Coronary artery (tissue), 2 donors: ENCODE measurements at places on chromosomes 12 and 14.

- DNase-seq, result no peak
Observed at GRCh38 chr14:72640911-72641485, 252.9 kb downstream of the DPF3 start.

DNA sequence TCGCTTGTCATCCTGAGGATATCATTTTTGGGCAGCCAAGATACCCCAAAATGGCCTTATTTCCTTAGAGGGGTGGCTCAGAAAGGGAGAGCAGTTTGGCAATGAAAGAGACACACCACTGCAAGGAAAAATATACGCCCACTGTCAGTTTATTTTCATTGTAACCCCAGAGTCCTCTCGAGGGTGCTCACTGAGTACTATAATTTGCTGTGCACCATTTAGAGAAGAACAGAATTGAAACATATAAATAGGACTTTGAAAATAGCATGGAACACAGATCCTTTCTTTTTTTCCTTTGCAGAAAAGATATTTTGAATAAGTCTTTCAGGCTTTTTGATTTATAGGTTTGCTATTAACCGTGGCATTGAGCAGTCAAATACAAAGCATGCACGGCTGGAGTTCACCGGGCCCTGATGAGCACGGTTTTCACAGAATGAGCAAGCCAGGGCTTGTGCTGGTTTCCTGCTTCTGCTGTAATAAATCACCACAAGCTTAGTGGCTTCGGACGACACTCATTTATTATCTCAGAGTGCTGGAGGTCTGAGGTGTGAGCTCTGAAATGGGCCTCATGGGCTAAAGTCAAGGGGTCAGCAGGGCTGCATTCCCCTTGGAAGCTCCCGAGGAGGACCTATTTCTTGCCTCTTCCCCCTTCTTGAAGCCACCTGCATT, 152.3 kb downstream of the ZNF664 start:
- DNase-seq, result no peak

GRCh38 chr12:110281549-110282299, 677 bp downstream of the ATP2A2 start:
- peak; percentile 80 for DNase-seq

- no peak for DNase-seq
Observed at GRCh38 chr12:93946542-93947150, 201.7 kb upstream of the PLXNC1 start.

DNA sequence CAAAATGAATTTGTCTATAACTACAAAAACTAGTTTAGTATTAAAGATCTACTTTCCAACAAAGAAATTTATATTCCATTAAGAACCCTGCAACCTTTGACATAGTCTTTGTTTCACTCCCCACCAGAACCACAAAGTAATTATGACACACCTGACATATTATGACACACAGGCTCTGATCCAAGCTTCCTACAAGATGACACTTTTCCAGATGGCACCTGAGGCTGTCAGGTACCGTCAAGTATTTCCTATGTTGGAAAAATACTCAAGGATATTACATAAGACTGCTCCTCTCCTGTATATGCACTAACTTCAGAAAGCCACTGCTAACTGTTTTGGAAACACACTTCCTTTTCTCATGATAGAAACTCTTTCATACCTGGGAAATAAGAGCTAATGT, 38.9 kb downstream of the STXBP6 start:
- no peak for DNase-seq

DNA sequence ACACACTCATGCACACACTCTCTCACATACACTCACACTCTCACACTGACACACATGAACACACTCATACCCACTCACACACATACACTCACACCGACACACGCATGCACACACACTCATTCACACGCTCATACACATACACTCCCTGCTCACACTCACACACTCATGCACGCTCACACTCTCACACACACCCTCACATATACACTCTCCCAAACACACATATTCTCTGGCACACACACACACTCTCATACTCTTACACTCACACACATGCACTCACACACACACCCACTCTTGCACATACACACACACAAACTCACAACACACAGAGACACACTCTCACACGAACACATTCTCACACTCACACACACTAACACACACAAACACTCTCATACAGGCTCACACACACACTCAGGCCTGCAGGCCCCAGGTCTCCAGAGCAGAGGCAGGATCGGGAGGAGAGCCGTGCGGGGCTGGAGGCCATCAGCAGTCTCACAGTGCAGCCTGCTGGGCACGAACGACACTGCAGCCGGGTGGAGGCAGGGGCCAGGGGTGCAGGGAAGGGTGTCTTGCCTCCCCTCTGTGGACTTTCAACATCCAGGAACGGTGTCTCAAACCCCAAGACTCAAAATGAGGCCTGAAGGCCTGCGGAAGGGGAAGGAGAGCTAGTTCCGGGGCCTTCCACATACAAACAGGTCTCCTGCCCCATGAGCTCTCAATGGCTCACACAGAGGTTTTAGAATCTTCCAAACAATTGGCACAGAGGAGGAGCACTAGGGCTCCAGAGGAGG, 148.7 kb downstream of the ANO2 start:
- no peak for DNase-seq

- DNase-seq, result no peak
Observed at GRCh38 chr14:58978343-58978742, 210.1 kb upstream of the DAAM1 start.
